ENCODE measurements at places on chromosomes 6 and 20. TPM values are rescaled to one million over a fixed set of nuclear protein-coding genes. Genes with fewer than 3 reads are reported as not detected.

DNA sequence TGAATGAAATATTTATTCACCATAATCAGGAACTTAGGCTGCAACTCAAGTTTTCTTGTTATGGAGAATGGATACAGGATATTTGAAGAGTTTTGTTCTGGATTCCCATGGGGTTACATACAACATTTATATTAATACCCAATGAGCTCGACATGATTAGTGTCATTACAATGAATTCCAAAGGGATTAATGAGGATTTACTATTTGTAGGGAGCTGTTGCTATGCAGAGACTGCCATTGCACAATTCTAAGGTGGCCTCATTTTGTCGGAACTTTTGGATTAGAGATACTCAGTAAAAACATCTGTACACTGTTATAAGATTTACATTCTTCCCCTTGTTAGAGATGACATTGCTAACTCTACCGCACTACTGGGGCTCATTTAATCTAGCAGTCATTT is 586.8 kb upstream of the MAP3K7 start:
- no peak for DNase-seq

DNA sequence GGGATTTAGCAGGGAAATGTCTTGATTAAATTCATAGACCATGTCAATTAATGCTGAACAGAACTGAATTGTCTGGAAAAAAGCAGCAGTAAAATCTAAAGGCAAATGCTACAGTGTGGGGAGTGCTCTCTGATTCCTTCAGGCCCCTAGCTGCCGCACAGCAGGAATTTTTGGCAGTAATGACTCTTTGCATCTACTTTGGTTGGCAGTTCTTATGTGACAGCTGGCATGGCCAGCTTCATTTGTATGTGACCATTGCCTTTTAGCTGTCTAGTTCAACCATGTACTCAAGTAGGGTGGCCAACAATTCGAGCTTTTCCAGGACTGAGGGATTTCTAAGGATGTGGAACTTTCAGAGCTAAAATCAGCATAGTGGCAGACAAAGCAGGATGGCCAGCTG is 499.1 kb upstream of the MAN1A1 start:
- no peak for DNase-seq

DNA sequence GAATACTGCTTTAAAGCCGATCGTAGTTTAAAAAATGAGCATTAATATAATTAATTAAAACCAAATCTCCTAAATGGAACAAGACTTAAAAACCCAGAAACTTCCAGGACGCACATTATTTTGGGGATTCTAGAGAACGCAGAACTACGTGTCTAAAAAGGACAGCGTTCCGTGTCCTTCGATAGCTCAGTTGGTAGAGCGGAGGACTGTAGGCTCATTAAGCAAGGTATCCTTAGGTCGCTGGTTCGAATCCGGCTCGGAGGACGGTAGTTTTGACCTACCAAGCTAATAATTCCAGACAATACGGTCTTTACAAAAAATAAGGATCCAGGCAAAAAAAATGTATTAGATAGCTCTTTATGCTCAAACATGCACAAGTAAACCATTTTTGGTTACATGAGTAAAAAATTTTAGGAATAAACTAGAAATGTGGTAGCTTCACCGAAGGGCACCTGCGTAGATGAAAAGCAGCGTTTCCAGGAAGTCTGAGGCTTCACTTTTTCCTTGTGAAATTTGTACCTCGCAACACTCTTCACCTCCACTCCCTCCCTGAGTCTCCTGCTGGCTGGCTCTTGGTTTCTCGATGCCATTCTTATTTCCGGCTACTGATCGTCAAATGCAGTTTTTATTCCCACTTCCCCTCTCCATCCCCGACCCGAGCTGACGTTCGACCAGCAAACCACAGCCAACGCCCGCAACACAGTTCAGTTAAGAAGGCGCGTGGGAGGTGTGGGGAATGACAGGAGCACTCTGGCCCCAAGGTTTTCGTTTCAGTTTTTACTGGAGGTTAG is 19.6 kb upstream of the ABT1 start:
- peak; percentile 6 for DNase-seq

DNA sequence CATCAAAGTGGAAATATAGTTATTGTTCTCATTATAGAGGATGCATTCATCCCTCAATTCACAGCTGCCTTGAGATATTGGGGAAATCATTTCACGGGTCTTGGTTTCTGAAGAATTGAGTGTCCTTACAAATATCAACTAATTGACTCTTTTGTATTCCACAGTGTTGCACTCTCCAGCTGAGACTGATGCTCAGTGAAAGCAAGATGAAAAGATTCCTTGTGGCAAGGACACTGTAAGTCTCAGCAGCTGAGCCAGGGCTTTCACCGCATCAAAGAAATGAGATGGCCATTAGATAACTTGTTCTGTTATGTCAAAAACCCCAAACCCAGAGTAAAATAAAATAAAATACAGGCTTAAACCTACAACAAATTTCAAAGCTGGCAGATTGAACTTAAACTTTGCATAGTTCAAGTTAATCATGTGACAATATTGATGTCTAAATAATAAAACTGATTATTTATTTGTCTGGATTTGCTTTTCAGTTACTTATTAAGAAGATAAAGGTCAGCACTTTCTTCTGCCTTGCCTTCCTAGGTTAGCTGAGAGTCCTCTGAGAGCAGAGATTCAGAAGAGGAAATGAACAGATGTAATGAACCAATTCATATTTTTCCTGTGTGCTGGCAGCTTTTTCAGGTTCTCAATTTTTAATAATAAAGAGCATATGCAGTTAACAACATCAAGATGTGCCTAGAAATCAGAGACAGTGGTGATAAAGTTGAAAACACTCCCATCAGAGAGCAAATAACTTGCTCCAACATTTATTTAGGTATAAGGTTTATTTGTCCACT is 82.4 kb upstream of the SMLR1 start:
- DNase-seq, result peak; percentile 13

- no peak for DNase-seq
These were observed 165.7 kb downstream of the SMOC2 start for GRCh38 chr6:168606722-168607121.

- no peak for DNase-seq
These were observed 266.9 kb upstream of the ARID1B start for GRCh38 chr6:156510242-156510641.

GRCh38 chr20:5829241-5829809 is 79.1 kb downstream of the SHLD1 start:
- DNase-seq, result no peak

DNA sequence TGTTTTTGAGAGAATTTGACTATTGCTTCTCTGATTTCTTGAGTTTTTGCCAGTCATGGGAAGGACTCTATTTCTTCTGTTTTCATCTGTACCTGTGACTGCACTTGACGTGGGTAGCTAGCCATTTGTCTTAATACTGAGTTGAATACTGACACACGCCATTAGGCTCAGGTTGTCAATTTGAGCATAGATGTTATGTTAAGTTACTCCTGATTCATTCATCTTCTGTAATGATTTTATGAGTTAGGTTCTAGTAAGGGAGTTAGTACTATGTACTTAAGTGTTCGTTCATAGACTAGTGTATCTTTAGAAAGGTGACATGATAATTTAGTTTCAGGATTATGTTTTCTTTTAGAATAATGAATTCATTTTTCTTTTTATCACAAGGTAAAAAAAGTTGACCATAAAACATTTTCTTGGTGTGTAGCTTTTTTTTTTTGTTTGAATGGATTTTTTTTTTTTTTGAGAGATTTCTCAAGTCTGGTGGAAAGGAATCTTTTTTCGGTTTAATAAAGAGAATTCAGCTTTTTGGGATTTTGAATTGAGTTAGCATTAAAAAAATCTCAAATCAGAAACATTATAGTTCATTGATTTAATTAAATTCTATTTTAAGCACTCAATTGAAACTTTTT is 1.7 kb downstream of the AFDN start:
- no peak for DNase-seq

DNA sequence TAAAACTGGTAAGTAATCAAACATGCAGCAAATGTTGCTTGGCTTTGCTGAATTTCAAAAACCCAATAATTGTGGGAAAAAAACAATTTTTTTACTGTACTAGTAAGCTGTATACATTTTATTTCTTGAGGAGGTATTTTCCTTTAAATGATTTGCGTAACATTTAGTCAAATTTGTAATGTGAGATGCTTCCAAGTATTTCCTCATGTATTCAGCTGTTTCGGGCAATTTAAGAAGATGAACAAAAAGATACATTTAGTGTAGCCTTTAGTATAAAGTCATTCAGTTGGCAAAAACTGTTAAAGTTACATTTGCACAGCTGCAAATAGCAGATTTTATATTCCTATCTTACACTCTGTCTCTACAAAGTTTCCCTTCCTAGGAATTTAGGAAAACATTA is 186.1 kb upstream of the SCGN start:
- peak; percentile 60 for DNase-seq

Gene POM121L2
- total RNA-seq, result not detected
